ENCODE measurements at places on chromosomes 1 and 21. TPM values are rescaled to one million over a fixed set of nuclear protein-coding genes. Genes with fewer than 3 reads are reported as not detected.

DNA sequence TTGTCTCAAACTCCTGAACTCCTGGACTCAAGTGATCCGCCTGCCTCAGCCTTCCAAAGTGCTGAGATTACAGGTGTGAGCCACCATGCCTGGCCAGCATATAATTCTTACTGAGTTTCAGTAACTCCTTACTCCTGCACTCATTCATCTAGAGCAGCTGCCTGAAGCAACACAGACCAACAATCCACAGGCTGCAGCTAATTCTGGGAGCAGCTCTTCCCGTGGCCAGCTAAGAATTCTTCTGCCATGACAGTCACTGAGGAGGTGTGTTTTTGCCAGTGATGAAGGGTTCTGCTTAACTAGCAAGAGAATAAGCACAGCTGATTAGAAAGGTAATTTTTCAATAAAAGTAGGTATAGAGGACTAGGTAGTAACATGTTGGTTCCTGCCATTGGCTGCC lies 5.4 kb downstream of the VTCN1 start:
- no peak for DNase-seq

GRCh38 chr1:29657816-29658215 lies 421.5 kb downstream of the PTPRU start:
- DNase-seq: no peak

- no peak for DNase-seq
Observed at GRCh38 chr1:191888996-191889622, 269.2 kb upstream of the RGS18 start.

DNA sequence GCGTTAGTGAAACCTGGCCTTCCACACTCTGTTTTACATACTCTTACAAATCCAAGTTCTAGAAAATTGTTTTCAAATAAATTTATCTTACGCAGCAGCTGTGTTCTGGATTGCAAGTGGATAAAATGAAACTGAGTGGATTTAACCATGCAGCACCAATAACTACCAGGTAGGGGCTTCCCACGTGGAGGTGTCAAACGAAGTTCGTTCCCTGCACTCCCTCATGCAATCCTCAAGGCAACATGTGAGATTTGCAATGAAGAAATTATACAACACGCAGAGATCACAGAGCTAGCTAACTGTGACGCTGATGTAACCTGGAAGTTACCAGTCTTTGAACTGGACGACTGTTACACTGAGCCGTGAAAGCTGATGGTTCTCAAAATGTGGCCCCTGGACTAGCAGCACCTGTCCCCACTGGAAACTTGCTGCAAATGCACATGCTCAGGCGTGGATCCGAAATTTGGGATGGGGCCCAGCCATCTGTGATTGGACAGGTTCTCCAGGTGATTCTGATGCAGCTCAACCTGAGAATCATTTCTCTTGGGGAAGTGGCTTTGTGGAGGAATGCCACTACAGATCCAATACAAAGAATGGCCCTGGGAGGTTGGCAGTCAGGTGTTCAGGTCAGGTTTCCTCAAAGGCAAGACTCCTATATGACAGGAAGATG lies 36.3 kb downstream of the RSPH1 start:
- no peak for DNase-seq

GRCh38 chr1:159250638-159251216 lies 46.1 kb downstream of the ACKR1 start:
- DNase-seq: no peak

DNA sequence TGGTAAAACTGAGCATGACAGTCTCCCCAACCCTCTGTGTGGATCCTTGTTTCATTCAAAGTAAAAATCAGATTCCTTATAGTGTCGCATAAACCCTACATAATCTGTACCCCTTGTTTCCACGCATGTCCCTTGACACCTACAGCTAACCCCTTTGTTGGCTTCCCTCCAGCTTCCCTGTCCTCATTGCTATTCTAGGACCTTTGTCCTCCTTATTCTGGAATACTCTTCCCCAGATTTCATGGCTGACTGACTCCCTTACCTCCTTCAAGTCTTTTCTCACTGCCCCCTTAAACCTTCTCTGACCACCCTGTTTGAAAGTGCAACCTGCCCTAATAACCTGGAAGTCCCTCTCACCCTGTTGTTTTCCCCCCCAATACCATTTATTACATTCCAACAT lies 4.0 kb downstream of the RNF11 start:
- DNase-seq: no peak

DNA sequence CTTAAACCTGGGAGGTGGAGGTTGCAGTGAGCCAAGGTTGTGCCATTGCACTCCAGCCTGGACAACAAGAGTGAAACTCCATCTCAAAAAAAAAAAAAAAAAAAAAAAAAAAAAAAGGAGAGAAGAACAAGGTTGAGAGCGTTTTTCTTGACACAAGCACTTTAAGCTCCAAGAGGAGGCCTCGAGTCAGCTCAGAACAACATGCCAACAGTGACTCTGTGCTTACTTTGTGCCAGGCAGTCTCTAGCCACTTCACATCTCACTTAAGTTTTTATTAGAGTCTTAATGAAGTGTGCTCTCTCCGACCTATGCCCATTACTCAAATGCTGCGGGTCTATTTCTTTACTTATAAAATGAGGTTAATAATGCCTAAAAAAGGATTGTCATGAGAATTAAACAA lies 13.0 kb downstream of the ATP1A1 start:
- no peak for DNase-seq

DNA sequence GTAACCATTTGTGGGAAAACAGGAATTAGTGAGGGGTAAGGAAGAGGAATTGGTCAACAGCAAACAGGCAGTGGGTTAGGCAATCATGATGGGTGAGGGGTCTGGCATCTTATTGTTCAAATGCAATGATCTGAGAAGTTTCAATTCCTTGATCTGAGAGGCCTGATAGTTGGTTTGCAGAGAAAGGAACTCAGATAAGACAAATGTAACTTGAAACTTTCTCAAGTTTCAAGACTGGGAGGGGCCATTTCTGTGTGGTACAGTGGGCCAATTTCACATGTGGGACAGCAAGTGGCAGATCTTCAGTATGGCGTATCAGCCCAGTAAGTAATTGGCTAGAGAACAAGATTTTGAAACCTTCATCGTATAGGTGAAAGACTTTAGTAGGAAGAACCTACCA lies 102.5 kb downstream of the XPR1 start:
- no peak for DNase-seq

DNA sequence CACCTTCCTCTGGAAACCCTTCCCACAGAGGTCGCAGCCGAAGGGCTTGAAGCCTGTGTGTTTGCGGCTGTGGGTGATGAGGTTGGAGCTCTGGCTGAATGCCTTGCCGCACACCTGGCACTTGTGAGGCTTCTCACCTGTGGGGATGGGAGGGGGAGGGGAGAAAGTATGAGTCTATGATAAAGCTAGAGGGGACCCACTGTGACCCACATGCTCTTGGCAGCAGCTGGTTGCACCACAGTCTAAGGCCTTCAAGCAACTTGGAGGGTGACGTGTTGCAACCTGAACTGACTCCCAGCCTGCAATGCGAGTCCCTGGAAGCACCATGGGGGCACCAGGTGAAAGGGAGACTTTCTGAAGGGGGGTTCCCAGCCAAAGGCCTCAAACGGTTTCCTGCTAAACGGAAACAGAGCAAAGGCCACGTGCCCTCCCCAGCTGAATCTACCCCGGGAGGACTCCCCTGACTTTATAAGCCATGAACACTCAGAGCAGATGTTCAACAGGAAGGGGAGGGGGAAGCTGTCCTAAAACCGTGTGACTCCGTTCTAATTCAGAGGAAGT lies 10.6 kb downstream of the GFI1 start:
- peak; percentile 61 for DNase-seq

GRCh38 chr1:30743584-30744059 lies 14.0 kb downstream of the LAPTM5 start:
- DNase-seq: peak; percentile 65

- no peak for DNase-seq
Observed at GRCh38 chr21:42694751-42695696, 41.6 kb downstream of the PDE9A start.

- DNase-seq: peak; percentile 93
Observed at GRCh38 chr1:156282479-156283222, at the start of gene SMG5. Gene SMG5, minus strand, starts transcription at chr1:156282825. Its CDS starts 145 bp downstream, at chr1:156282680.

DNA sequence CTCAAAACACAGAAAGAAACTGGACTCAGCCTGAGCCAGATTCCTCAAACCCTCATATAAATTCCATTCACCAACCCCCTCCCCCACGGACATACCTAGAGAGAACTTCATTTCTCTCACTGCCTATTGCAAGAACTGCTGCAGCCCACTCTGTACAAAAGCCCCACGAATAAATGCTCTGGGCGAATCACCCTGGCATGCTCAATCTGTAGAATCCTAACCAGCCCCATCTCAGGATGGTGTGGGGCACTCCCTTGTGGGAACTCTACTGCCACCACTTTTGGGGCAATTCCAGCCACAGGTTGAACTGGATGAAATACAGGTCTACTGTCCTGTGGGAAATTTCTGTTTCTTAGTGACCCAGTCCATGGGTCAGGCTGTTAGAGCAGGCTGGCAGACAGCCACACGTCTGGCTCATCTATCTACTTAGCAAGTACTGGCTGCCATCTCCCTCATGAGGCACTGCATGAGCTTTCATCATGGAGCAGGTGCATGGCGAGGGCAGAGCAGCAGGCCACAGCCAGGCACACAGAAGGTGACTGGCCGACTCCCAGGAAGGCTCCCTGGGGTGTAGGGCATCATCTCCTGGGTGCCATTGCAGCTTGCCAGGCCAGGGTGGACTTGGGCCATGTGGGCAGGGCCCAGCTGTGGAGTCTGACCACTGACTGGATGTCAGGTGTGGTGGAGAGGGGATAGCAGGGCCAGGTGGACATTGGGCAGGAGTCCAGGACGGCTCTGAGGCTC lies 1.6 kb upstream of the C1orf35 start:
- no peak for DNase-seq

GRCh38 chr21:14531757-14532316 lies 14.3 kb downstream of the SAMSN1 start:
- no peak for DNase-seq

DNA sequence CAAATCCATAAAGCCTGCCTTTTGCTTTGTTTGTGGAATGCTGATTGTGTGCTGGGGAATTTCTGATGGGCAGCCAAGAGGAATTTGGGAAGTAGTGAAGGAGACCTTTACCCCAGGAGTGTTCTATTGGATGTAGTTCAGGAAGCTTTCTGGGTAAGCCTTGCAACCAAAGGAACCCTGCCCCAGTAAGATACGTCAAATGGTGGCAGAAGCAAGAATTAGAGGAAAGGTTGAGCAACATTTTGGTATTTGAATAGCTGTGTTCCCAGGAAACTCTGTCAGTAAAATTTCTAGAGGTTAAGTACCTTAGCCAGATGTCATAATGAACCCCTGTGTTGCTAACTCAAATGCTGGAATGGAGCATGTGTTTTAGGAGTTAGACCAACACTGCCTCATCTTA lies 6.4 kb downstream of the MGST3 start:
- no peak for DNase-seq

- DNase-seq: no peak
Observed at GRCh38 chr21:25465263-25465662, 142.0 kb downstream of the MRPL39 start.

DNA sequence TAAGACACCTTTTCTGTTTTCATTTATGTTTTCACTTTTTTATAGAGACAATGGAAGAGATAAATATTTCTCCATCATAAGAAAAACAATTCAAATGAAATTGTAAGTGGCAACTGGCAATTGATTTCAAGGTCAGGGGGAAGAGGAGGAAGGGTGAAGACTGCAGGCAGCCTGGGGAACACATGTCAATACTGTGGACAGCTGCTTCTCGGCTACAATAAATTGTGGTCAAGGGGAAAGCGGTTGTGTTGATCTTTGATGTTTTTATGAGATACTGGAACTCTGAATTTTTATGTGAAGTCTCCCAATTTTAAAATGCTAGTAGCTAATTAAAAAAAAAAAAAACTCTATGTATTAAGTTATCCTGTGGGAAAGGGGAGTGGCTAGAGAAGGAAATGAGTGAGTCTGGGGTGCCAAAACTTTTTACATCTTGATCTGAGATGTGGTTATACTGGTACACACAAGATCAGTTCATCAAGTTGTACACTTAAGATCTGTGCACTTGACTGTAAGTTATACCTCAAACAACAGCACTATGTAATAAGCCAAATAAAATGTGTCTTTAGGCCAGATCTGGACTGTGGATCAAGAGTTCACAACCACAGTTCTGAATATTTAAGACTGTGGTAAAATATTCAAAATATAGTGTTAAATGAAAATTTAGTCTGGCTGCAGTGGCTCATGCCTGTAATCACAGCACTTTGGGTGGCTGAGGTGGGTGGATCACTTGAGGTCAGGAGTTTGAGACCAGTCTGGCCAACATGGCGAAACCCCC lies 18.0 kb downstream of the SSX2IP start:
- no peak for DNase-seq

- DNase-seq: no peak
Observed at GRCh38 chr1:24903011-24903461, 27.0 kb downstream of the RUNX3 start.

- no peak for DNase-seq
Observed at GRCh38 chr1:191851799-191852595, 306.3 kb upstream of the RGS18 start.

DNA sequence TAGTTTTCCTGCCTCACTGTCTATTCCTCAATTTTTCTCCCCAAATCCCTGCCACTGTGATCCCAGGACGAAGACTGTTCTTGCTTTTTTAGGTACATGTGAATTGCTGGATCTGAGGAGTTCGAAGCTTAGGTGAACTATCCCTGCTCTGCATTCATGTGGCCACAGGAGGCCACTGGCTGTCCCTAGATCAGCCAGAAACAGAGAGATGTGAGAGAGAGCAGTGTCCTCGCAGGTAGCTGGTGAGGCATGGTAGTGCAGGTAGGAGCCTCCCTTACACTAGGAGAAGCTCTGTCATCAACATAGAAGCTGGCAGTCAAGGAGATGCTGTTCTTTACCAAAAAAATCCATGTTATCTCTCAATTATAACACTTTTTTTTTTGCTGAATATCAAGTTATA lies 71.5 kb downstream of the USP24 start:
- DNase-seq: no peak

GRCh38 chr1:200692316-200692715 lies 22.6 kb upstream of the DDX59 start:
- DNase-seq: no peak

GRCh38 chr1:66876664-66877063 lies 48.0 kb downstream of the DNAI4 start:
- no peak for DNase-seq

The PLPPR5 gene
- total RNA-seq: not detected

The NES gene
- 0.13 TPM for total RNA-seq

The HJV gene
- not detected for total RNA-seq

The CRYBG2 gene
- total RNA-seq: 0.45 TPM

The ZMPSTE24 gene
- total RNA-seq: 59.5 TPM

The SPATA6 gene
- total RNA-seq: 1.3 TPM

The AMPD1 gene
- total RNA-seq: not detected

The C1QA gene
- total RNA-seq: 0.38 TPM

The ADAMTSL4 gene
- total RNA-seq: 0.34 TPM

The MYCL gene
- 0.18 TPM for total RNA-seq

The PROX1 gene
- total RNA-seq: 0.13 TPM

The DAB1 gene
- not detected for total RNA-seq

The VPS72 gene
- total RNA-seq: 72.5 TPM

The POU3F1 gene
- total RNA-seq: 0.91 TPM

The C1orf87 gene
- not detected for total RNA-seq

The CYP4A22 gene
- total RNA-seq: not detected

The FNDC5 gene
- not detected for total RNA-seq

The CEP85 gene
- total RNA-seq: 28.7 TPM
